ENCODE measurements at places on chromosomes 2 and 18.

DNA sequence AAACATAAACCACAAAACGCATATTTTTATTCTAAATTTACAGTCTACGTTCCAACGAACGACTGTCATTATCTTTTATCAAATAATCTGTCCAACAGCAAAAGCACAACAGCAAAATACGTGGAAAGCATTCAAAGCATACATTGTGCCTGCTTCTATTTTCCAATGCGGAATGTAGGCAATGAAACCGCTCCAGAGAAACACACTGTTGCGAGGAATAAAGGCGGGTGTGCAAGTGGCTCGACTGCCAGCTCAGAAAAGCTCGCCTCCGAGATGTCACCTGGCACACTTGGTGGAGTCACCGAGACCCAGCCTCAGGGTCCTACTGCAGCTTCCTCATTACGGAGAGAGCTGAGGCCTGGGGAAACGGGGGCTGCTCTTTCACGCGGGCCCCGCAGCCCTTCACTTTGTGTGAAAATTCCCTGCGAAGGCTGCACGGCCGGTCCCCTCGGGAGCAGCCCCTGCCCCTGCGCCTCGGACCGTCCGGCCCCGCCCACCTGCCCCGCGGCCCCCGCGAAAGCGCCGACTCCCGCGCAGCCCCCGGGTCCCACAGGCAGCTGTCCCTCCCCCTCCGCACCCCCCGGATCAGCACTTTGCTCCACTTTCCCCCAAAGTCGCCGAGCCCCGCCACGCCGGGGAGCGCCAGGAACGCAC, 752 bp downstream of the MGAT4A start:
- DNase-seq, result no peak

DNA sequence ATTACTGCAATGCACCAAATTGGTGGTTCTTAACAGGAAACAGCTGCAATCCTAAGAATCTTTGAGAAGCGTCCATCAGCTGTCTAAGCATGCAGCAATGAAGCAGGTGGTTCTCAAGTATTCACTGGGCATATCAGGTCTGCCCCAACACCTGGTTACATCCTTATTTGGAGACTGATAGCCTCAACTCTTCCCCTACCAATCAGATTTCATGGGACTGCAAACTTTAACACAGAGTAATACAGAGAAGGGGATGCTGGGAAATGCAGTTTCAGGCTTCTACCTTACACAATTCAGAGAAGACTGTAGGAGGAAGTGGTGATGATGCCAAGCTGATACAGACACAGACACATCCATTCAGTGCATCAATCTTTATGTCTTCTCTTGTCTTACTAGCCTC, 240.5 kb downstream of the BCL2 start:
- no peak for DNase-seq

DNA sequence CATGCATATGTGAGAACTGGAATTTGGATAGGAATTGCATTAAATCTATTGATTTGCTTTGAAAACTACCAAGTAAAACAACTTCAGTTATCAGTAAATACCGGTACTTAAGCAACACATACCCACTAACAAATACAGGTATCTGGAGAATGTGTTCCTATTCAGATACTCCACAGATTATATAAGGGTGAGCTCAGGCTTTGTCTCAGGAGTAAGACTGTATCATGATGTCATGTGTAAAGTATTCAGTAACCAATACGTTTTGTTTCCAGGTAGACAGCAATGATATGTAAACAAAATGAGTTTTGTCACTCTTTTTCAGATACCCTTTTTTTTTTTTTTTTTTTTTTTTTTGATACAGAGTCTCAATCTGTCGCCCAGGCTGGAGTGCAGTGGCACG, 74.8 kb downstream of the DSC3 start:
- no peak for DNase-seq

DNA sequence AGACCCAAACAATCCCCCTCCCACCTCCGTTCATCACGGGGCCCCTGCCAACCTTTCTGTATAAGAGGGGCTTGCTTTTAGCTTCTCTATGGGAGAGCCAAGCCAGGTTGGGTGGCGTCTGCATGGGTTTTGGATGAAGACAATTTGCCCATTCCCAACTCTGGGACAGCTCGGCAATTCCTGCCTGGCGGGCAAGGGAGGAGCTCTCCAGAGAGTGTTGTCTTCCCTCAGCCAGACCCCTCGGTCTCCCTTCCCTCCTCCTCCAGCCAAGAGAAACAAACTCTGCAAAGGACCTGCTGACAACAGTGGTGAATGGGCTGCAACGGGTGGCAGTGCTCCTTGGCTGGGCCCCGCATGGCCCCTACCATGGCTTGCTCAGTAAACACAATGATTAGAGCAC, 267.2 kb upstream of the HDAC4 start:
- DNase-seq, result no peak

GRCh38 chr18:38526922-38527321, 961.3 kb upstream of the CELF4 start:
- no peak for DNase-seq
